ENCODE measurements at places on chromosomes 2 and 18.

- DNase-seq: no peak
Observed at GRCh38 chr18:7025194-7025593, 92.4 kb downstream of the LAMA1 start.

- DNase-seq: peak; percentile 35
Observed at GRCh38 chr2:100412881-100413321, 4.6 kb downstream of the CHST10 start.

DNA sequence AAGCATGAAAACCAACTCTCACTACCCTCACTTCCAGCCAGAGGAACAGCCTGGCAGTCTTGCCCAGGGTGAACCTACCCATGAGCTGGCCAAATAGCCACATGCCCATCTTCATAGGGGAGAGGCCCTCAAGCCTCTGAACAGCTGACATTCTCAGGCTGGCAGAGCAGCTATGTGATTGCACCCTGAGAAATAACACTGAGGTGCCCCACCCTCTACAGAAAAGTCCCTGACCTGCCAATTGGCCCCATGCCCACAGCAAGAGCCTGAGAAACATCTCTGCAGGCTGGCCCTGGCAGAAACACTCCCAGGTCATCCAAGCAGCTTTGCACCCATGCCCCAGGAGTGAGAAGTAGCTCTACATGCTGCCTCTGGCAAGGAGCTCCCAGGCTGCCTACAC, 127.4 kb upstream of the OTX1 start:
- DNase-seq: no peak

GRCh38 chr2:62040926-62041325, 135.5 kb downstream of the COMMD1 start:
- no peak for DNase-seq

DNA sequence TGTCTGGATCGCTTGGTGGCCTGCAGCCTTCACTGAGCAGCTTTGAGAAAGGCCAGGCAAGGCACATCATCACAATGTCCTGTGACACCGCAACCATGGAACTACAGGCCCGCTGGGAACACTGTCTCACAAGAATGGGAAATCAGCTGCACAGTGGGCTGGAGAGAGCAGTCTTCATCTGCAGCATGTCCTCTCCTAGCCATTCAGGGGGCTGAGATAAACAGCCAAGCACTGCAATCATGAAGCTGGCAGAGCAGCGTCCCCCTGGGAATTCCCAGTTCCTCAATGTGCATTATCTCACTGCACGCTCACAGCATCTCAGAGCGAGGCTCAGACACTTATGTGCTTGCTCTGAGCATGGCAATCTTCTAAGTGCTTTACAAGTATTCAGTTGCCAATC, 1.9 kb downstream of the CMPK2 start:
- peak; percentile 60 for DNase-seq

- no peak for DNase-seq
Observed at GRCh38 chr2:38652431-38653273, 13.3 kb upstream of the GALM start.

- no peak for DNase-seq
Observed at GRCh38 chr2:60676706-60677330, 79.2 kb upstream of the PAPOLG start.

DNA sequence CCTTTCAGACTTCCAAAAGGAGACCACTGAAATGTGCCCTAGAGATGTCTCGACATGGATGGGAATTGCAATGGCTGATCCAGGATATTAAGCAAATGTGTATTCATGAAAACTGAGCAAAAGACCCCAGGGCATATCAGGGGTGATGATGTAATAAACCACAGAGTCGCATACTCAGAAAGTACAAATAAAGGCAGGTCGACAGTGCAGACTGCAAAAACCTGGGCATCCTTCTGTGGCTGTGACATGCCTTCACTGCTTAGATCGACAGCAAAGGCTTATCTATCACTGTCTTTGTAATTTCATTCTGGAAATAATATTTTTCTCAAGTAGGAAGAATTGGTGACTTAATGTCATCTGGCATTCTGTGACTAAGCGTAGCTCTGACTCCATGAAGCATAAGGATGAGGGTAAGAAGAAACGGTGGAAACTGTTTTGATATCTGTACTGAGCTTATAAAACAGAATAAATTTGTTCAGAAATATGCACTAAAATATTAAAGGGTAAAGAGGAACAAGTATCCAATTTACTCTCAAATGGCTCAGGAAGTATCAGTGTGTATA, 115.6 kb upstream of the NRP2 start:
- DNase-seq: no peak

- peak; percentile 60 for DNase-seq
Observed at GRCh38 chr2:230849633-230850357, 14.9 kb upstream of the ITM2C start.

DNA sequence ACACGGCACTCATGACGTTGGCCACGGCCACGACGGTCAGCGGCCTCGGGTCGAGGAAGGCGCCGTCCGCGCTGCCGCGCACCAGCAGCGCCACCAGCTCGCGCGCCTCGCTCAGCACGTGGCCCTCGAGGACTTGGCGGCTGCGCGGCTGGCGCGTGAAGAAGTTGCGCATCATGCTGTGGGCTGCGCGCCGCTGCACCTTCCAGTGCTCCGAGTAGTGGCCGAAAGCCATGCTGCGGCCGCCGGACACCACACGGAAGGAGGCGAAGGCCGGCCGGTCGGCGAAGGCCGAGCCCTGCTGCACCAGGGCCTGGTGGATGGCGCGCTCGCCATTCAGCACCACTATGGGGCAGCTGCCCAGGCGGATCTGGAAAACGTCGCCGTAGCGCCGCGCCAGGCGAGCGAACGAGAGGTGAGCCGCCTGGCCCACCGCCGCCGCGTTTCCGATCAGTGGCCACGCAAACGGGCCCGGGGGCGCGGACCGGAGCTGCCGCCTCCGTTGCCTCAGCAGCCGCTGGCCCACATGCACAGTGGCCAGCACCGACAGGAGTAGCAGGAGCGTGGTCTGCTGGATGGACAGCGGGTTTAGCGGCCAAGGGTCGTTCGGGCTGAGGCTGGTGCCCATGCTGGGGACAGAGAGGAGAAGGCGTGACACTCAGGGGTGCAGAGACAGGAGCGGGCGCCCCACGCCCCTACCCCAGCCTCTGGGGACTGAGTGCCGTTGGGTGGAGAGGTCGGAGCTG, 1.0 kb downstream of the CYP1B1 start:
- DNase-seq: peak; percentile 88

- no peak for DNase-seq
Observed at GRCh38 chr2:120204022-120204405, 19.2 kb downstream of the TMEM185B start.

GRCh38 chr2:189528617-189529016, 52.0 kb downstream of the SLC40A1 start:
- no peak for DNase-seq

- DNase-seq: no peak
Observed at GRCh38 chr2:228417526-228417925, 236.0 kb upstream of the SPHKAP start.

DNA sequence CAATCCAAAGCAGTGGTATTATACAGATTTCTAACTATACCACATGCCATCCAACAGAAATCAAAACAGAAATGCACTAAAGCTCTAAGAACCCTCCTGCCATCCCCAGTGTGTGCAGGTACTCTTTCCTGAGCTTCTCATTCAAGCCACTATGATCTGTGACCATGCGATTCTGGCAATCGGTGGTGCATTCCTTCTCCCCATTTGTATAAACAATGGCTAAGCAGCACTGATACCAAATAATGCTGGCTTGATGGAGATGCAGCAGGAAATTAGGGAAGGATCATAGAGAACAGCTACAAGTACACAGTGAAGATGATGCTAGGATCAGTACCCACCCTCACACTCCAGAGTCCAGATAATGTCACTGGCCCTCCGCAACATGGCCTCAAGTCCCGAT, 51.8 kb downstream of the PPP4R1 start:
- DNase-seq: no peak

DNA sequence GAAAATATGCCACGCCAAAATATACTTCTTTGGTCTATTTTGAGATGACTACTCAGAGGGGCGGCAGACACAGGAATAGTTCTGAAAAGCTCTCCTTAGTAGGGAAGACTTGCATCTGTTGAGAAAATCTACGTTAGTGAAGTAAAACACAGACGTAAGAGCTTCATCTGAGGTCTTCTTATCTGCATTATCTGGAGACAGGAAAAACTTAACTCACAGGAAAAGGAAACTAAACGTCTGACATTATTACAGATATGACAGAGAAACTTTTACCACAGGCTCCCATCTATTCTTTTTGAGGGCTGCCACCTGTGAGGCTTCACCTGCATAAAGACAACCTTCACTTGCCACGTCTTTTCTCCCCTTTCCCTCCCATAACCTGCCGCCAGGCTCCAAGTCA, 1295.7 kb downstream of the LRP1B start:
- no peak for DNase-seq

DNA sequence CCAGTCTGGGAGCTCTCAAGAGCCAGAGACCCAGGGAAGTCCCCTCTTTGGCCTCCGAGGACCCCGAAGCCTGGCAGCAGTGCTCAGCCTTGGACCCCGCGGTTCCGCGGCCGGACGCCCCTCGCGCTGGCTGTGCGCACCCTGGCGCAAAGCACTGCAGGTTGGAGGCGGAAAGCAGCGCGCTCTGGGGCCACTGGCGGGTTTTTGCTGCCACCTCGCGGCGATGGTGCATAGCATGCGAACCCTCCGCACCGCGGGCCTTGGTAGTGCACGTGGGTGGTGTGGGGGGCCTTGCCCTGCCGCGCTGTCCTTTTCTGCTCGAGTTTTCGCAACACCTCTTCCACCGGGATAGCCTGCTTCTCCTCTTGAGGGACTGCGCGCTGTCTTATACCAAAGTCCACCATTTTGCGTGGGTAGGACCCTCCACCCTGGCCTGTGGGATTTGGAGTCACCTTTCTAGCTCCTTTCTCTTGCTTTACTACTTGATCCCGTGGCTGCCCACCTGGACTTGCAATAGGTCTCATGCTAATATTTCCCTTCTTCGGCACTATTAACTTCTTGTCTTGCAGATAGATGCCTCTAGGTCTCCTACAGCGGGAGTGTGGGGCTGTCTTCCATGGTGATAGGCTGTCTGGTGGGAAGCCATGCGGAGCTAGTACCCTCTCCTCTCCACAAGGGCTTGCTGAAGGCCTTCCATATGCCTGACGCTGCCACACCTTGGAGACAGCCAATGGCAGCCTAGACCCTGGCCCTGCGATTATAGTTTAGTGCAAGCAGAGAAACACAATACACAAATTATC, 14.3 kb downstream of the SIX3 start:
- DNase-seq: peak; percentile 96

GRCh38 chr18:79246309-79247108, 149.2 kb upstream of the NFATC1 start:
- DNase-seq: peak; percentile 93

GRCh38 chr2:183214680-183215079, 90.4 kb downstream of the NUP35 start:
- DNase-seq: no peak

DNA sequence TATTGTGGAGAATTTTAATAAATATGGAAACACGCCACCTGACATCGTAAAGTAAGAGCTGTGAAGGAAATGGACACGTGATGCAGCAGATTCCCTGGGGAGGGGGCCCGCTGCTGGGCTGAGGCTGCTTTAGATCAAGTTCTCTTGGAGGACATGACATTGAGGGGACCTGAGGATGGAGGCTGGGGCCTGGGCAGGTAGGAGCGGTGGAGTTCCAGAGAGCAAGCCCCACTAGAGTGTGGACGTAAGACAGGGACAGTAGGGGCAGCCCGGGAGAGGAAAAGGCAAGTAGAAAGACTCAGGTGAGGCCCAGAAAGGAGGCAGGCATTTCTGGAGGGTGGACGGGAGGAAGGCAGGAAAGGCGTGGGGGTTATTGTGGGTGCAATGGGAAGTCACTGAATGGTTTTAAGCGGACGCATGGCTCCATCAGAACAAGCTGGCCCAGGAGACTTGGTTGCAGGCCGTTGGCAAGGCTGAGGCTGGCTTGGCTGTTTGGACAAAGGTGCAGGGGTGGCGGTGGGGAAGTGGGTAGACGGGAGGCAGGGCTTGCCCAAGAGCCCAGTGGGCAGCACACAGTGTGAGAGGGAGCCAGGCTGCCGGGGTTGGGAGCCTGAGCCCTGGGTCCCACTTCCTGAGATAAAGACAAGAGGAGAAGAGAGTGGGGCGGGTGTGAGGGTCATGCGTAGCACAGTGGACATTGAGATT, 15.7 kb downstream of the SIGLEC15 start:
- DNase-seq: no peak

- DNase-seq: no peak
Observed at GRCh38 chr18:64183665-64184064, 34.8 kb upstream of the LINC00305 start.

- DNase-seq: no peak
Observed at GRCh38 chr2:197538412-197538811, 22.5 kb downstream of the MOB4 start.

GRCh38 chr18:58870130-58870529, 5.5 kb downstream of the ZNF532 start:
- DNase-seq: no peak

- DNase-seq: no peak
Observed at GRCh38 chr18:6200204-6200774, 214.4 kb downstream of the L3MBTL4 start.

DNA sequence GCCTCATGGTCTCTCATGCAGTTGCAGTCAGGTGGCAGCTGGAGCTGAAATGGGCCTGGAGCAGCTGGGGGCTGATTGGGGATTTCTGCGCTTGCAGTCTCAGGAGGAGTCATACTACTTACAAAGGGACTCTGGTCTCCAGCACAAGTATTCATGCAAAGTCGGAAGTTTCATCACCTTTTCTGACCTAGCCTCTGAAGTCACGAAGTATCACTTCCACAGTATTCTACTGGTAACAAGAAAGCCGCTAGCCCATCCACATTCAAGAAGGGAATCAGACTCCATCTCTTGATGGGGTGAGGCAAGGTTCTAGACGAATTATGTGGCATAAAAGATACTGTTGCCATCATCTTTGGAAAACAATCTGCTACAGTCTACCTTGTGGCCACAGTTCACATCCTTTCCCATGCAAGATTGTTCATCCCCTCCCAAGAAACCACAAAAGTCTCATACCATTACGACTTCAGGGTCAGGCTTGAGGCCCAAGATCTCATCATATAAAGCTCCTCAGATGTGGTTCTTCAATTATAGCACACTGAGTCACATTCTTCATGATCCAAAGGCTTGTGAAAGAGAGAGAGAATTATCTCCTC, 95.3 kb downstream of the SMC6 start:
- no peak for DNase-seq

DNA sequence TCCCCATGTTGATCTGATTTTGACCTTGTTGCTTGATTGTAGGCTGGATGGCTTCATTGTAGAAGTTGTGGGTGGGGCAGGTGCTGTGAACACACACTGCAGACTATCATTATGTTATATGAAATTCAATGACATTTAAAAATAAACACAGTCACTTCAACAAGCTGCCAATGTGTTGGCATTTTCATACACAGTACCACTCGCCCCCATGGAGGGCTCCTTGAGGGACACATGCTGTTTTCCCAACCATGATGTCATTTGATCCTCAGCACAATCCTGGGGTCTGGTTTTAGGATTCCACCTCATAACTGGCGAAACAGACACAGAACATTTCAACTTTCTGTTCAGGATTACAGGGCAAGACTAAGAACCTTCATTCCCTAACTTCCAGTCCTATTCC, 86.9 kb downstream of the ZCCHC2 start:
- DNase-seq: no peak

- DNase-seq: no peak
Observed at GRCh38 chr2:176781570-176782217, 430.9 kb upstream of the HNRNPA3 start.

GRCh38 chr2:1793001-1793867, 48.9 kb upstream of the PXDN start:
- DNase-seq: no peak
